SHP77 treated with DMSO at 0.1 percent for 48 hours (cell line): ENCODE measurements at places on chromosomes 16 and 17.
A peak's percentile ranks its signal among the peaks of the same experiment; 100 is the strongest.

- DNase-seq = no peak
These were observed 18.0 kb downstream of the CSNK1D start for GRCh38 chr17:82255402-82255972.

- no peak for DNase-seq
These were observed 1.8 kb downstream of the ST3GAL2 start for GRCh38 chr16:70437017-70437581.

DNA sequence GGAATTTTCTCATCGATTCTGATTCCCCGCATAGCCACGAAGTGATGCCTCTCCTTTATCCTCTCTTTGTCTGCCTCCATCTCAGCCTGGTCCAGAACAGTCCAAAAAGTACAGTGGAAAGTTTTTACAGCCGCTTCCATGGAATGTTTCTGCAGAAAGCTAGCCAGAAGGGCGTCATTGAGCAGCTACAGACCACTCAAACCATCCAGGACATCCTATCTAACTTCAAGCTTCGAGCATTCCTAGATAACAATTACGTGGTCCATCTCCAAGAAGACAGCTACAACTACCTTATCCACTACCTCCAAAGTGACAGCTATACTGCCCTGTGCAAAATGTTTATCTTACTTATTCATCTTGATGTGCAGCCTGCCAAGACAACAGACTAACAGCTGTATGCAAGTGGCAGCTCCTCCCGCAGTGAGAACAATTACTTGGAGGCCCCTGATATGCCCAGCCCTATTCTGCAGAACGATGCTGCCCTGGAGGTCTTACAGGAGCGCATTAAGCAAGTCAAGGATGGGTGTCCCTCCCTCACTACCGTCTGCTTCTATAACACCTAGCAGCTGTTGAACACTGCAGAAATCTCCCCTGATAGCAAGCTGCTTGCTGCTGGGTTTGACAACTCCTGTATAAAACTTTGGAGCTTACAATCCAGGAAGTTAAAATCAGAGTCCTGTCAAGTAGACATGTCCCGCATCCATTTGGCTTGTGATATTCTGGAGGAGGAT lies 38.9 kb downstream of the SLFN12L start:
- no peak for DNase-seq

GRCh38 chr17:40348562-40349476 lies 15.7 kb downstream of the GJD3 start:
- DNase-seq = no peak

DNA sequence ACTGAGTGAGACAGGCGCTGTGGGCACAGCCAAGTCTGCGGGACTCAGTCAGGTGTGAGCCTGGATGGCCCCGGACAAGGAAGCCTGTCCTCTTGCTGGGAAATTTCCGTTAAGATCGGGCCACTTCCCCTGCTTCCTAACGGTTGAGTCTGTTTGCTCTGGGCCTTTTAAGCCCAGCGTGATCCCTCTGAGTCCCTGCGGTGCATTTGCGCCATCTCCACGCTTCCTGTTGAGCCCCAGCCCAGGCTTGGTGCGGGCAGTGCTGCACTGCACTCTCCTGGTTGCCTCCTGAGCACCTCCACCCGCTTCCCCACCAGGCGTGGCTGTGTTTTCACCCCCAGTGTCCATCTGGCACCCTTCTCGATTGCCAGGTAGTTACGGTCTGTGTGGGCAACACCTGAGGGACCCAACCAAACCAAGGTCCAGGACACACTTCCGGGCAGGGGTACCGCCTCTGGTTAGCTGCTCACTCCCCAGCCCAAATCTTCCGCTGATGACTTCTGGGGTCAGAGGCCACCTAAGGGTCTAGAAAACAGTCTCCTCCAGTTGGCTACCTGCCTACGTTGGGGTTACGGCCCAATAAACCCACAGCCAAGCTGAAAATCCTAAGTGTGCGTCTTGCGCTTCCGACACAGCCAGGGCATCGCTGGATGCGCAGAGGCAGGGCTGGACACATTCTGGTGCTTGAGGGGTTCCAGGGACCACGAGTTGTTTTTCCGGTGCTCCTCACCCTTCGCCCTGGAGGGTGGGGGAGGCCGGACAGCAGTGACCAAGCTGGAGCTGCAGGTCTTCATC lies 1.4 kb upstream of the SLC25A10 start:
- peak; percentile 48 for DNase-seq

- no peak for DNase-seq
These were observed 501.6 kb downstream of the MAF start for GRCh38 chr16:79098907-79099306.

- no peak for DNase-seq
These were observed 25.3 kb downstream of the CMIP start for GRCh38 chr16:81469710-81470535.

DNA sequence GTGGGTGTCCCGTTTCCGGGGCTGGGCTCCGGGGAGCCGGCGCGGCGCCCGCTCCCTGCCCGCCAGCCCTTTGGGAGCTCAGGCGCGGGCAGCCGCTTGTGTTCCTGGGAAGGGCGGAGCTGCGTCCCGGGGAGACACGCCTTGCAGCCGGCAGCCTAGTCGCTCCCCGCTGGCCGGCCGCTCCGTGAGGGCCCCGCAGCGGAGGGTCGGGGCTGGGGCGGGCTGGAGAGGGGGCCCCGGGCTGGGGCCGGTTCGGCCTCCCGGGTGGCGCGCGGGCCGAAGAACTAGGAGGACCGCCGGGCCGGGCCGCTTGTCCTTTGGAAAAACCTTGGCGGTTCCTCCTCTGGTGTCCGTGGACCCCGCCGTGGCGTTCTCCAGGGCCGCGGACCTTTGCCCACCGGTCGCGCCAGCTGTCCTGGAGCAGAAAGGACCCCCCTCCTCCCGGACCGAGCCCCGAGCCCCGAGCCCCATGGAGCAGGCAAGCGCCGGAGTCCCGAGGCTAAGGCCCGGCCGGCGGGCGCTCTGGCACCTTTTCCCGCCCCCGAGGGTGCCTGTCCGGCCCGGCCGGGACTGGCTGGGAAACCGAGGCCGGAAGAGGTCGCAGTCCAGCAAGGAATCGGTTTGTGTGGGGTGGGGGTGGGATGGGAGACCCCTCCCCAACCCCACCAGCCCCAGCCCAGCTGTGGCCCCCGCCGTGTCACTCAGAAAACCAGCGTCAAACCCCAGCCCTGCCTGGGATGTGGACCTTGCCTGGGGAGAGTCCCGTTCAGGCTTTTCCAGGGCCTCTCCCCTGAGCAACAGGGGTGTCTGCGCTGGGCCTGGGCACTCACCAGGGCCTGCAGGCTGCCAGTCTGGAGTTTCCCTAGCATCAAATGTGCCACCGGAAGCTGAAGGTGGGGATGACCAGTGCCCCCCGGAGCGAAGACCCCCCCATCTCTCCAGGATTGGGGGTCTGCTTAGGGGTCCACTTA lies 6.8 kb upstream of the TBC1D3B start:
- no peak for DNase-seq

- no peak for DNase-seq
These were observed 21.2 kb downstream of the ARHGAP17 start for GRCh38 chr16:24993722-24994686.

DNA sequence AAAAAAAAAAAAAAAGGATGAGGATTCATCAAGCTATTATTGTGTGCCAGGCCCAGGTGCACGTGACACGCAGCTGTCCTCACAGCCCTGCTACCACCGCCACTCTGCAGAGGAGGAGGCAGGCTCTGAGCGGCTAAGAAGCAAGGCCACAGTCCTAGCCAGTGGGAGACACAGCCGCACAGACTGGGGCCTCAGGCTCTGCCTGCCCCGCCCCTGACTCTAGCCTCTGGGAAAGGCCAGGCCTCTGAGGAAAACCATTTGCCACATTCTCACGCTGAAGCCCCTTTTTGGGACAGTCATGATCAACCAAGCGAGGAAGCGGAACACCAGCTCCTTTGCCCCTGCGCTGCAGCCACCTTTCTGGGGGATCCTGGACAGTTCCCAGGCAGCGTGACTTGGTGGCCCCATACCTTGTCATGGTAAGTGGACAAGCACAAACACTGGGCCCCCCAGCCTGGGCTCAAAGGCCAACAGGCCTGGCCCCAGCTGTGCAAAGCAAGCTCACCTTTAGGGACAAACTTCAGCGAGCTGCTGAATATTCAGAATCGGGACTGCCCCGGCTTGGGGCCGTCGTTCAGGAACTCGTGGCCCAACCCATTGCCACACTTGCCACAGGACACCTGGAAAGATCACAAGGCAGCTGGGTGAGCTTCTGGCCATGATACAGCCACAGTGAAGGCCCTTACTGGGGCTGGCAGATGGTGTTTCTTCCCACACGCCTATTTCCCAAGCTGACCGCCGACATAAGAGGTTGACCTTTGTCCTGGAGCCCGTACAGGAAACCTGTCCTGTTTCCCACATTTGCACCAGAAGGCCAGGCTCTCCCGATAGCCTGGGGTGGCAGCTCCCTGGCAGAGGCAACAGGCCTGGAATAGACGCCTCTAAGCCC lies 2.5 kb downstream of the MSRB1 start:
- no peak for DNase-seq

- DNase-seq = peak; percentile 50
These were observed 12.3 kb upstream of the TFAP4 start for GRCh38 chr16:4285167-4285566.

DNA sequence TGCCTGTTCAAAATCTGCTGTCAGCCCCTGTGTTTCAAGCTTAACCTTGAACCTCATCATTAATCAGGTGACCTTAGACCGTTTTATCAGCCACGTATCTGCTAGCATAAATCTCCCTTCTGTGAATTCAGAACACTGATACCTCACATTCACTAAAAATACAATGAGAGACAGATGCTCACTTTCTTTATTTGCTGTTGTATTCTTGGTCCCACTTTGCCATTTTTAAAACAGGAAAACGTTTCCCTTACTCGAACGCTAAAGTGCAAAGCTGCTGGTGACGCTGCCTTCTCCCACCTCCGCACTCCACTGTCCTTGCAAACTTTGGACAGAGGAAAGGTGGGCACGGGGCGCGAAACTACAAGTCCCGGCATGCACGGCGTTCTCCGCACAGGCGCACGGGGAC lies 220 bp upstream of the ARHGAP44 start:
- peak; percentile 36 for DNase-seq

DNA sequence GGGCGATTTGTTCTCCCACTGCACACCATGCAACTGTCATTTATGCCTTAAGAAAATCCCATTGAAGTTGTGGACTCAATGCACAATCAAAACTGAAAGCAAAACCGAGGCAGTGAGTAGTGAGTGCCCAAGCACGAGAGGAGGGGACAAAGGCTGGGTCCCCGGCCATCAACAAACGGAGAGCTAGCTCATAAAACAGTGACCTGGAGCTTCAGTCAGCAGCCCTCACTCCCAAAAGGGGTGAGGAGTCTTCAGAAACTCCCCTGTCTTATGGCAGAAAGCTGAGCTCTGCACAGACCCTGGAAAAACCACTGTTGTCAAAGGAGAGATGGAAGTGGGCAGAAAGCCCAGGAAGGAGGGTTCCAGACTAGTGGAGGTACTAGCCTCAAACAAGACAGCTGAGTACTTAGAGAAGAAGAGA lies 96.9 kb downstream of the ADCY9 start:
- DNase-seq = no peak

DNA sequence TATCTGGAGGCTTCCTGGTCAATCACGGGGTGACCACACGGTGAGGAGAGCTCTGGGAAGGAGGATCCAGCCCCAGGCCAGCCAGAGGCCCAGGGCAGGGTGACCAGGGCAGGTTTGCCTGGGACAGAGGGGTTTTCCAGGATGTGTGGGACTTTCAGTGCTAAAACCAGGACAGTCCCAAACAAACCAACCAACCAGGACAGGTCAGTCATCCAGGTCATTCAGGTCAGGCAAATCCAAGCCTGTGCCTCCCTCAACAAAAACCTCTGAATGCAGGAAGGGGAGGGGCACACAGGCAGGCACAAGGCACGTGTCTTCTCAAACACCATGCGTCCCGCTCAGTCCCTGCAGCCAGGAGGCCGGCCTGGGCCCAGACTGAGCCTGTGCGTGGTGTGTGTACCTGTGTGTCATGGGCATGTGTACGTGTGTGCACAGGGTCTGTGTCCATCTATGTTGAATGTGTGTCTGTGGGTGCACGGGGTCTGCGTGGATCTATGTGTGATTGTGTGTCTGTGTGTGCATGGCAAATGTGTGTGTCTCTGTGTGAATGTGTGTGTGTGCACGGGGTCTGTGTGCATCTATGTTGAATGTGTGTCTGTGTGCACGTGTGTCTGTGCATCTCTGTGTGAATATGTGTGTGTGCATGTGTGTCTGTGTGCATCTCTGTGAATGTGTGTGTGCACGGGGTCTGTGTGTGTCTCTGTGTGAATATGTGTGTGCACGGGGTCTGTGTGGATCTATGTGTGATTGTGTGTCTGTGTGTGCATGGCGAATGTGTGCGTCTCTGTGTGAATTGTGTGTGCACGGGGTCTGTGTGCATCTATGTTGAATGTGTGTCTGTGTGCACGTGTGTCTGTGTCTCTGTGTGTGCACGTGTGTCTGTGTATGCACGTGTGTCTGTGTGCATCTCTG lies 78.9 kb downstream of the RTN4RL1 start:
- DNase-seq = no peak

GRCh38 chr17:36930583-36930900 lies 6.7 kb upstream of the LHX1 start:
- no peak for DNase-seq

DNA sequence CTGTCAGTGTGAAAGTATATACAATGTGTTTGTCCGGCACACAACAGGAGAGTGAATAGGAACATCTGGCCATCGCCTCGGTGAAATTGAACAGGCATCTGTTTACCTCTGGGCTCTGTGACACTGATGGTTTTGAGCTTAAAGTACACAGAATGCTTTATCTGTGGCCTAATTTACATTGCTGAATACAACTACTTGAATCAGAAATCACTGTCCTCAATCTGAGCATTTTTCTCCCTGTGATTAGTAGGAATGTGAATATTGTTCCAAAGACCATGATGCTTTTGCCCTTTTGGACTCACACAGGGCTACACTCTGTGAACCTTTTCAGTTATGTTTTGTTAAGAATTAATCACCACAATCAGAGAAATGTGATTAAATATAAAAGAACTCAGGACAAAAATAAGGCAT lies 323.0 kb upstream of the TBX2 start:
- DNase-seq = no peak

DNA sequence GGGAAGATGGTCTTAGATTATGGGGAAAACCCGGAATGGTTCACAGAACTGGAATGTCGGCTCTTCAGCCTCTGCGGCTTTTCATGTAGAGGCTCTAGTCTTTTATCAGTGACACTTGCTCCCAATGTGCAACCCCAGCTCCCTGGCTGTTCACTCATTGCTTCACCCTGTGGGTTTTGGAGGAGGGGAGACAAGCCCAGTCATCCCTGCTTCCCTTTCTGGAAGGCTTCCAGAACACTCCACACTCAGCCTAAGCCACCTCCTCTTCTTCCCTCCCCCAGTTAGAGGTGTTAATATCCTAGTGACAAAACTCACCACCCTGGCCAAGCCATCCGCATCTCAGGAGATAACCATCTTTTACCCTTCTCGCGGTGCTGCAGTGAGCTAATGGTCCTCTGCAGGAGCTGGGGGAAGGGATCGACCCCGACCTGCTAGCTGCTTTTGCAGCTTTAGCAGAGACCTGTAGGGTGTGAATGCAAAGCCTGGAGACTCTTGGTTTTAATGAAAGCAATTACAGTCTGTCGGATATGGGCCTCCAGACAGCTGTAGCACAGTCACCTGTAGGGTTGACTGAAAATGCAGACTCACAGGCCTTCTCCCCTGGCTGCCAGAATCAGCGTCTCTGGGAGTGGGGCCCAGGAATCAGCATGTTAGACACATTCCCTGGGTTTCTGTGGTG lies 24.3 kb upstream of the LASP1NB start:
- no peak for DNase-seq
